Testis (tissue), 5 donors: ENCODE measurements at places on chromosomes 7 and 10.

DNA sequence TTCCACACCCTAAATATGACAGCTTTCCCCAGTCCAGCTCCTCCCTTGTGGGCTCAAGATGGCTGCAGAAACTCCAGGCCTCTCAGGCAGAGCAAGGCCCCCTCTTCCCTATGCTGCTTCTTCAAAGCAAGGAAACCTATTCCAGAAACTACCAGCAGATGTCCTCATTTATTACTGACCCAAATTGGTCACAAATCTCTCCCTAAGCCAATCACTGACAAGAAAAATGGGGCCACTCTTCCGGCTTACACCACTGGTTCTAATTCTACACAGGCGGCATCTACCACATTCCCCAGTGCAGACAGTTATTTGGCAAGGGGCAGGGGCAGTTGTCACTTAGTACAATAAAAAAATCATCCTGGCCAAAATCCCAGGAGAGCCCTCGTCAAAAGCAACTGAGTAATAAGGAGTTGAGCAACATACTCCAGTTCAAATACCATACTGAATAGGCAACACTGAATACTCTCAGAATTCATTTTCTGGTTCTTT, 150.4 kb downstream of the SFMBT2 start:
- no peak for DNase-seq

- no peak for DNase-seq
These were observed 23.2 kb upstream of the BMPR1A start for GRCh38 chr10:86733260-86733671.

- DNase-seq, result no peak
These were observed 125.1 kb upstream of the KCTD7 start for GRCh38 chr7:66503551-66504031.

GRCh38 chr7:70177166-70177565, 578.9 kb downstream of the AUTS2 start:
- no peak for DNase-seq
